ENCODE measurements at places on chromosomes 5 and 9.

DNA sequence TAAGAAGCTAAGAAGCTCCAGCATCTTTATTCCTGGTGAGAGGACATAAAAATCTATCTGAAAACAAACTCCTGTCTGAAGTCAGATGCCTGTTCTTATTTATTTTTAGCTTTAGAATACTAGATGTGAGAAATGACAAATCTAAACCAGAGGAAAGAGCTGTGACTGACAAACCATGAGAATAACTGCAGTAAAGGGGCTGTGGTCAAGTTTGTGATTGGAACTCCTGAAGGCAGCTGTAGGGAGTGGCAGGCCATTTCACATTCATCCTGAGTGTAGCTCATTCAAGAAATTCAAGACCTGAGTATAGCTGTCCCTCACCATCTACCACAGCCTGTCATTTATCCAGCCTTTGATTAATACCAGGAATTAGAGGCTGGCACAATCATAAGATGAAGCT is 718.8 kb downstream of the BRINP1 start:
- DNase-seq: no peak

DNA sequence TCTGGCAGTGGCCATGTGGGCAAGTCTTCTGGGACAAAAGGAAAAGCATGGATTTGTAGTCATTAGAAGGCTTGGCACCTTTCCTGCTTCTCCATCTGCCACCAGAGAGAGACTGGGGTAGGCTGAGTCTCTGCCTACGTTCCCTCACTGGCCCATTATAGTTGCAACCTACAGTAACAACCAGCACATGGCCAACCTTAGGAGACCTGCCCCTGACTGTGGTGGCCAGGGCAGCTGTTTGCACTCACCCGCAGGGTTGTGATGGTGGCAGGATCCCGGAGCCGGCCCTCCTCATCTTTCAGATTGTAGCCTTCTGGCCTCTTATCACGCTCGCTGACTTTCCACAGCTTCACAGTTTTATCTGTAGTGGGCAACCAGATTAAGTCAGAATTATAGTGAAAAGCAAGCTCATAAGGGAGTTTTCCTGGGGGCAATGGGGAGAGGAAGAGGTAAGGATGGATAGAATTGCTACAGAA is 174.9 kb upstream of the GPR151 start:
- no peak for DNase-seq

DNA sequence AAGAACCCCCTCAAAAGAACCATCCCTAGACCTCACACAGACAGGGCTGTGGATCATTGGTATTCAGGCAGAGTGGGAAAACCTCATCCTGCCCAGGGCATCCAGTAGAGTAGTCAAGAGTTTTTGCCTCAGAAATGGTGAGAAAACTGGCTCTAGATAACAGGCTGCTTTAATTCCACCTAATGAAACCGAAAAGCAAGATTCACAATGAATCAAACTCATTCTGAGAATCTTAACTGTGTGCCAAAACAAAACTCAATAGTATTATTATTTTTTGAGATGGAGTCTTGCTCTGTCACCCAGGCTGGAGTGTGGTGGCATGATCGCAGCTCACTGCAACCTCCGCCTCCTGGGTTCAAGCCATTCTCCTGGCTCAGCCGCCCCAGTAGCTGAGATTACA is 17.8 kb upstream of the NPM1 start:
- no peak for DNase-seq

DNA sequence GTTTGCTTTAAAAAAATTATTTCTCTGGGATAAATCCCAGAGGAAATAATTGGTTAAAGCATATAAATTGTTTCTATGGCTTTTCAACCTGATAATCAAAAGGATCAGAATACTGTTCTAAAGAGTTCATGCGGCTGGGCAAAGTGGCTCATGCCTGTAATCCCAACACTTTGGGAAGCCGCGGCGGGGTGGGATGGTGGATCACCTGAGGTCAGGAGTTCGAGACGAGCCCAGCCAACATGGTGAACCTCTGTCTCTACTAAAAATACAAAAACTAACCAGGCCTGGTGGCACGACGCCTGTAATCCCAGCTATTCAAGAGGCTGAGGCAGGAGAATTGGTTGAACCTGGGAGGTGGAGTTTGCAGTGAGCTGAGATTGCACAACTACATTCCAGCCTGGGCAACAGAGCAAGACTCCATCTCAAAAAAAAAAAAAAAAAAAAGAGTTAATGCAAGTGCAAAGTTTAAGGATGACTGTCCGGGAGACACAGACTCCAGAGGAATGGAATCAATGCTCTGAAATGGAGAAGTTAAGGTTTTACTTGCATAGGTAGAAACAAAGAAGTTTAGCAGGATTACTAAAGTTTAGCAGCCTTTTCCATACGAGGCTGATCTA is 16.6 kb upstream of the GRHPR start:
- no peak for DNase-seq

DNA sequence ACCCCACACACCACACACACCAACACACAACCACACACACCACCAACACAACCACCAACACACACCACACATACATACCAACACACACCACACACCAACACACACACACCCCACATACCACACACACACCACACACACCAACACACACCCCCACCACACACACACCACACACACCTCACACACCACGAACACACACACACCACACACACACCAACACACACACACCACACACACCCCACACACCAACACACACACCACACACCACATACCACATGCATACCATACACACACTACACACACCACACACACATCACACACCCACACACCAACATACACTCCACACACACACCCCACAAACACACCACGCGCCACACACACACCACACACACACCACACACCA is 171.4 kb downstream of the GOLPH3 start:
- DNase-seq: no peak
